ENCODE measurements at places on chromosomes 4 and X.

DNA sequence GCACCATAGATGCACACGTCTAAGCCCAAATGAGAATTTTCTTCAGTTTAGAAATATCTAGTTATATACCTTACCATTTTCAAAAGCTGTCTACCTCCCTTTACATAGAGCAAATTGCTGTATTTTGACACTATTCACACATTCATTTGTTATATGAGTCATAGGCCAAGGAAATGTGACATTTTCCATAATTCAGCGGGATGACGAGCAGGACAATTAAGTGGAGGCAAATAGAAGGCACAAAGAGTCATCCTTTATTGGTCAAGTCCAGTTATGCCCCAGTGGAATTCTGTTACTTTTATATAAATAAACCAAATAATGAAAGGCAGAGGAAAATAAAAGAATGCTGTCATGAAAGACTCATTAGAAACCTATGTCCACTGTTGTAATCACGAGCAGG lies 27.9 kb downstream of the FGF13 start:
- DNase-seq: no peak

DNA sequence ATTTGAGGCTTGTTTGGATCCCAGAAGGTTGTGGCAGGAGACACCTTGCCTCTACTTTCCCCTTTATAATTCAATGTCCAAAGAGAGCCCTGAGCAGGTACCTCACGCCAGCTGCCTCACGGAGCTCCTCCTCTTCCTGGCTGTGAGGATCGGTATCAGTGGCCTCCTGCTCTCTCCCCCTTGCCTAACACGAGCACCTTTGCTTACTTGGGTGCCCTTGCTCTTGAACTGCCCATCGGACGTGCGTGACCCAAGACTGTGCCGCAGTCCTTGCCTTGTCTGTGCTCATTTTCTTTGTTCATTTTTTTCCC lies 27.8 kb upstream of the MSANTD1 start:
- no peak for DNase-seq

DNA sequence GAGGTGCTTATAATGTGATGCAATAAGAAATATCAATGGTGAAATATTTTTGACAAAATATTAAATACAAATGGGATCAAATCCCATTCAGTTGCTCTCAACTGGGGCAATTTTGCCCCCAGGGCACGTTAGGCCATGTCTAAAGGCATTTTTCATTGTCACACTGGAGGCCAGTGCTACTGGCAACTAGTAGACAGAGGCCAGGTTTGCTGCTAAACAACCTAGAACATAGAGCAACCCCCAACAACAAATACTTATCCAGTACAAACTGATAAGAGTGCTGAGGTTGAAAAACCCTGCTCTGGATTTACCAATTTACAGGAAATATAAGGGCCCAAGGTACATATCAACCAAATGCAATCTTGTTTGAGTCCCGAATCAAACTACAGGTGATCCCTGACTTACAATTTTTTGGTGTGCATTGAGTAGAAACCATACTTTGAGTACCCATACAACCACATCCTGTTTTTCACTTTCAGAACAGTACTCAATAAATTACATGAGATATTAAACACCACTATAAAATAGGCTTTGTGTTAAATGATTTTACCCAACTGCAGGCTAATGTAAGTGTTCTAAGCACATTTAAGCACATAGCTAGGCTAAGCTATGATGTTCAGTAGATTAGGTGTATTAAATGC lies 237.5 kb downstream of the HNRNPD start:
- DNase-seq: no peak

DNA sequence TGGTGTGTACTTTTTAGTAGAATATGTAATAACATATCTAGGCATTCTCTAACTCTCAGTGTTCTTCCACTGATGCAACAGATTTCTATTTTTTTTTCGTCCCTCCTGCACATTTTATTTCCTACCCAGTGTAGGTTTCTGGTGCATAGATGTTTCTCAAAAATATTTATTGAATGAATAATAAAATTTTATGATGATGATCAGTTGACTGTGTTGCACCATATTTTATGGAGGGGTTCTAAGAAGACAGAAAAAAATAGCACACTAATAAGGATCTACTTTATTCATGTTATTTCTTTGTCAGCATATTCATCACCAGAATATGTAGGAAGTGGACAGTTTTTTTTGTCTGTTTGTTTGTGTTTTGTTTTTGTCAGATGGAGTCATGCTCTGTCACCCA lies 2529.3 kb downstream of the ARAP2 start:
- no peak for DNase-seq

- no peak for DNase-seq
These were observed 83.6 kb downstream of the NBDY start for GRCh38 chrX:56812515-56813105.

DNA sequence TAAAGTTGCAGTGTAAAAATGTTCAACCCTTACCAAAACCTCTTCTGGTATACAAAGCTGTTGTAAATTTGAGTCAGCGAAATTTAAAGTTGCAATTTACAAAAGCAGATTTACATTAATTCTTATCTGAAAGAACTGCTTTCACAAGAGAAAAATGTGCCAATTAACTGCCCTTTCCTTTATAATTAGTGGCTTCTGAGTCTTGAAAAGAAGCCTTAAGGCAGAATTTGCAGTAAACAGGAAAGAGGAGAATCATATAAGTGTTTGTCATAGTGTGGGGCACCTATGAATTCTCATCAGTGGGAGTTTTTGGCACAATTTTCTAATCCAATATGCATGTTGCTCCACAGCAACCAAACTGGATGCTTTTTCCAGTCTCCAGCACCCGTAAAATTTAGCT lies 125.3 kb upstream of the GABRG1 start:
- no peak for DNase-seq

DNA sequence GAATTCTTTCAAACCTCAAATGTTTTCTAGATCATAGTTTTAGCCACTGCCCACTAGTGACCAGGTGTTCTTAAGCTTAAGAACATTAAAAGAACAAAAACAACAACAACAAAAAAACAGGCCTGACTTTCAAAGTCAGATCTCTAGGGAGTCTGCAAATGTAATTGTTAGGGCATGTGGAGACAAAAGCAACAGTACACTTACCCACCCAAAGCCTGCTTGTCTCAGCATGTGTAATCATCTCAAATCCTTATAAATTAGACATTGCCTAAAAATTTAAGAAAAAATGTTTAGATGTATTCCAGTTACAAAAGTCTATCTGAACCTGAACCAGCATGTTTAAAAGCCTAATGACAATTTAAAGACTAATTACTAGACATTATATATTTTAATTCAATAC lies 79.9 kb downstream of the SLC7A11 start:
- no peak for DNase-seq

GRCh38 chr4:128322986-128323385 lies 35.4 kb upstream of the PGRMC2 start:
- DNase-seq: no peak

GRCh38 chr4:189302719-189303118 lies 638.0 kb upstream of the FRG1 start:
- DNase-seq: no peak

DNA sequence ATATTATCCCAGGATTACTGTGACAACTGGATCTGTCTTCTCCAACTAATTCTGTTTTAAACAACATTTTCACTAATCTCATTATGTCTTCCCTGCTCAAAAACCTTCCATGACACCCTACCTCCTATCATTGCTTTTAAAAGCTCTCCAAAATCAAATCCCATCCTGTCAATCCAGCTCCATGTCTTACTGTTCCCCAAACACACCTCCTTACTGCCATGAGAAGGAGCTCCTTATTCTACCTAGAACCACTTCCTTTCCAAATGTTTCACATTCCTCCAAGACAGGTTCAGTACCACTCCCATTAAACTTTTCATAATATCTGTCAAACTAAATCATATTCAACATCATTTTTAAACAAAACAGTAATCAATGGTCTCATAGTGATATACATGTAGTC lies 66.9 kb upstream of the WDR17 start:
- DNase-seq: no peak

DNA sequence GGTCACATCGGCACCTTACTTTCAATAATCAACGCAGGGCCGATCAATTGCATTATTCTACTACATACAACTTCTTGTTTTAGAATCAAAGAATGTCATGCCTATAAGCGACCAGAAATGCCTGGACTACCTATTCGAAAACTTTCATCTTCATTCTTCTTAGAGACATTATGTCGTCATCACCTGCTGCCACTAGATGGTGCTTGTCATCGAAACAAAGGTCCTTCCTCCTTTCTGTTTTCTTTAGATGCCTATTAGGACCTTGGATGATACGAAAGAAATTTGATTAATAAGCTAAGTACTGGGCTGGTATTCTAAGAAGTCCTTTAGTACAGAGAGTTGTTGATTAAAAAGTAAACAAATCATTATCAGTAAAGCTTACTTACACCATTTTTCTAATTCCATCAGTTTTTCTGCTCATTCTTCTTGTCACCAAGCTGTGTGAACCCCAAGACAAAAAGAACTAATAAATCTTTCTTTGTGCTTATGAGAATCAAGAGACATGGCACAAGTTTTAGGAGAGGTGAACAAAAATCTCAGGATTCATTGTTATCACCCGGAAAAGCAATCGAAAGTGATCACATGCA lies 154.5 kb upstream of the SLC4A4 start:
- no peak for DNase-seq

DNA sequence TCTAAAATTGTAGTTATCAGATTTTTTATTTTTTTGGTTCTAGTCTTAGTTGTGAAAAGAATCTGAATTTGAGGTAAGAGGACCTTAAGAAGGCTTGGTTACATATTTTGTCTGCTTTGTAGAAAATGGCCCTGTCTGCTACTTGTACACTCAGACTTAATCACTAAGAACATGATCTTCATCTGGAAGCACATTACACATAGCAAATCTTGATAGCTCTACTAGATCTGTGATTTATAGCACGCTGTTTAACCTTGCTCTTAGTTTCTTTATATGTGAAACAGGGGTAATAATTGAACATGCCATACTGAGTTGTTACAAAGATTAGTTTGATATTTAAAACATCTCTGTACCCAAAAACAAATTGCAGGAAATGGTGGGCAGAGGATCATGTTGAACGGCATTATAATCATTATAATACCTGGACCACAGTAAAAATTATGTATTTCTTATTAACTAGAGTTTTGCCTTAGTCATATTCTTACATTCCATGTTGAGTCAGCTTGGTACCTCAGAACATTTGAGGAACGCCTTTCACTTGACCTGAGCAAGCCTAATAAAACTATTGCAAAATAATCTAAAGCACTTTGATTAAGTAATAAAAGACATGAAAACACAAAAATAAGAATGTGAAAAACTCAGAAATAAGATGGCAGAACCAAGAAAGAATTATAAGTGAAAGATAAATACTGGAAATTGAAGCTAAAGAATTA lies 738.0 kb upstream of the AADAT start:
- no peak for DNase-seq

GRCh38 chrX:17067534-17067933 lies 121.1 kb downstream of the REPS2 start:
- no peak for DNase-seq

DNA sequence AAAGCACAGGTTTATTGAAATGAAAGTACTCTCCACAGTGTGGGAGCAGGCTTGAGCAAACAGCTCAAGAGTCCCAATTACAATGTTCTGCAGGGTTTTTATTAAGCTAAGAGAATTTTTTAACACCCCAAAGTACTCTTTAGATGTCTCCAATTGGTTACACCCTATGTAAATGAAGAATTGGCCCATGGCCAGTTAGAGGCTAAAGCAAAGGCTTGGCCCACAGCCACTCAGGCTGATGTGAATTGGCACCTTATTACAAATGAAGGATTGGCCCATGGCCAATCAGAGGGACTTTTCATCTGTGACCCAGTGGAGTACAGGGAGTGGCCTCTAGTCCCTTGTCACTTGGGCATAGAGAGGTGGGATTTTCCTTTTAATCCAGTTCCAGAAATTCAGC lies 30.1 kb upstream of the IQCM start:
- DNase-seq: no peak

GRCh38 chr4:164551713-164552040 lies 202.3 kb upstream of the SMIM31 start:
- no peak for DNase-seq

- DNase-seq: no peak
These were observed 550.5 kb upstream of the BOD1L1 start for GRCh38 chr4:14177987-14178386.

DNA sequence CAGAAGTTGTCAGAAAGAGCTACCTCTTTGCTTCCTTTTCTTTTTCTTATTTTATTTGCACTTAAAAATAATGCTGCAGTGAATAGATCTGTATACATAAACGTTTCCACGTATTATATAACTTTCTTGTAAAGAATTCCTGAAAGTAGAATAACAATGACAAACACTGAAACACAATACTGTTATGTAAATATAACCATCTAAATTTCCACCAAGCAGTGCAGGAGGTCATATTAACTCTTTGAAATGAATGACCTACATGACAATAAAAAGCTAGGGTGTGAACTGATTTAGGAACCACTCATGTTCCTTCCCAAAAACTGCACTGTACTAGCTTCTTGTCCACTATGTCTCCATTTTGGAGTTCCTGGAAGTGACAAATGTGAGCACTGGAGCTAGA lies 85.8 kb downstream of the COX18 start:
- no peak for DNase-seq

DNA sequence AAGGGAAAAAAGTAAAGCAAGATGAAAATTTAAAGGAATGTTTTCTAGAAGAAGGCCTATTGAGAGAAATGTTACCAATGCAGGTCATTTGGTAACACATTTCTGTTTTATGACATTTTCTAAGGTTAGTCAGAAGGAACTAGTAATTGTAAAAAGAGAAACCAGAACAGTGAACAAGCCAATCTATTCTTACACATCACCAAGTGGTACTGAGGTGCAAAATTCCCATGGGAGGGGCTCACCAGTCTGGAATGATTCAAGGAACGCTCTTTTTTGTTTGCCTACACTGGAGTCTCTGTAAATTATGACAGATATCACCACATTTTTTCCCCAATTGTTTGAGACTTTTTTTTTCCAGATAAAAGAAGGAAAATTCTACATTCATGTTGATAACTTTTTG lies 404.7 kb upstream of the CNKSR2 start:
- DNase-seq: no peak

DNA sequence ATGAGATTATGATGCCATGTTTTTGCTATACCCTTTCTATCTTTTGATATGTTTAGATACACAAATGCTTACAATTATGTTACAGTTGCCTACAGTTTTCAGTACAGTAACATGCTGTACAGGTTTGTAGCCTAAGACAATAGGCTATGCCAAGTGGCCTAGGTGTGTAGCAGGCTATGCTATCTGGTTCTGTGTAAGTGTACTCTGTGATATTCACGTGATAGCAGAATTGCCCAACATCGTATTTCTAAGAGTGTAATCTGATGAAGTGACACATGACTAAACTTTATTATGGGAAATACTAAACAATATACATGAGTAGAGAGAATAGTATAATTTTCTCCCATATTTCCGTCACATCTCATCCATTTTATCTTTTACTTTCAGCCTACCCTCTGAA lies 97.0 kb downstream of the CLDN22 start:
- no peak for DNase-seq

- no peak for DNase-seq
These were observed 252.0 kb upstream of the DIAPH2 start for GRCh38 chrX:96432647-96433046.

DNA sequence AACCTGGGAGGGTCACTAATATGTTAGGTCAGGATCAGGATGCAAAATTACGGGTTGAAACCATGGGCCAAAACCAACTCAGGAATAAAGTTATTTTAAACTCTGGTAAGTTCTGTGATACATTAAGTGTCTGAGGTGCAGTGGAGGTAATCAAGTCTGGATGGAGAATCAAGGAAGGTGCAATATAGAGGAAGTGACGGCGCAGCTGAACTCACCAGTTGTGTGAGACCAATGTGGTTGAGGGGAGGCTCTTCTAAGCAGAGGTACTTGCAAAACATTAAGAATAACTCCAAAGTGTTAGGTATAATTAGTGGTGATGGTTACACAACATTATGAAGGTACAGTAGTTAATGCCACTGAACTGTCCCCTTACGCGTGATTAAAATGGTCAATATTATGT lies 19.7 kb downstream of the GAB3 start:
- no peak for DNase-seq

Data from activated CD4-positive, alpha-beta T cell treated with anti-CD3 and anti-CD28 coated beads for 1 hour (primary cell).